ENCODE measurements at places on chromosomes 6 and 20.

DNA sequence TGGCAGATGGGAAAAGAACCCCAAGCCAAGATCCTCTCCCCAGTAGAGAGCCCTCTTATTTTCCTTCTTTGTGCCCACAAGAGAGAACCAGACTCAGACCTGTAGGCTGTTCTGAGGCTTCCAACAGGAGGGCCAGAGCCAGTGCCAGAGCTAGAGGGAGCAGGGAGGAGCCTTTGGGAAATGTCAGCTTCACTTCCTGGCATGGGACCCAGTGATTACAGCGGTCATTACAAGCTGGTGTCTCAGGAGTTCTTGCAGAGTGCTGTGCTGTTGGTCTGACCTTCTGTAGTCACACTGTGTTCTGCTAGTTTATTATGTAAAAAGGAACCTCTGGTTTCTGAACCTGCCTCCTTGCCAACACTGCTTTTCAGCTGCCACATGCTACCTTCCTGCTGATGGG is 38.9 kb downstream of the STK35 start:
- no peak for DNase-seq

- DNase-seq = no peak
Observed at GRCh38 chr6:137727216-137727765, 139.8 kb upstream of the TNFAIP3 start.

DNA sequence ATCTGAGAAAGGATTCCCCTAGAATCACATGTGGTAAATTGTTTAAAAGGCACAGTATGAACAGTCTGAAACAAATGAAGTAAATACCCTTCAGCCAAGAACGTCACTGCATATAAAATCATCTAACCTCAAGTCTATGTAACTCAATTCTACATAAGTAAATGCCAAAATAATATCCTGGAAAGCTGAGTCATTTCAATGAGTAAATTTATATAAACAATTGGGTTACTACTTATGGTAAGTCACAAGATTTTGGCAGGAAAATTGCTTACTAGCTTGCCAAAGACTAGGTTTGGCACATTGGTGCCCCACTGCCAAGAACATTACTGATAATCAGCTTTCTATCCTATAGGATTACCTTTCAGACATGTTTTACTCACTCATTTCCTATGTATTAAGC is 8.4 kb downstream of the GMDS start:
- DNase-seq = no peak

DNA sequence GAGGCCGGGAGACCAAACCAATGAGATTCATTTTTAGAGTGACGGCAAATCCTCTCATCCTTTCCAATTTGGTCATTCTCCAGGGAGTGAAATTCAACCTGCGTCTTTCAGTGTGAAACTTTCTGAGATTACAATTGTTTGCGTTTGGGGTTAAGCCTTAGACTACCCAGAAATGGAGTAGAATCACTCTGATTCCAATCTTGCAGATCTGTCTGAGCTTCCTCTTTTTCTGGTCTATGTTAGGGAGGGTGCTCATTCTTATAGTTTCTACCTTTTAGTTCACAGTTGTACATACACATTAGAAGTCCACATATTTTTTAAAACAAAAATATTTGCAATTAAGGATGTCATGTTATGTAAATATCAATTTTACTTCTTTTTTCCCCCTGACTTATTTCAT is 183.0 kb upstream of the PHACTR1 start:
- DNase-seq = no peak

- no peak for DNase-seq
Observed at GRCh38 chr6:164184410-164184809, 769.9 kb downstream of the QKI start.

- DNase-seq = no peak
Observed at GRCh38 chr20:10218536-10219451, at the start of gene SNAP25. Gene SNAP25 (plus strand): TSS chr20:10218830. CDS start chr20:10275492, 56,662 bp downstream.

- no peak for DNase-seq
Observed at GRCh38 chr6:11640486-11640885, 102.9 kb downstream of the TMEM170B start.

GRCh38 chr20:23541776-23542175 is 26.5 kb downstream of the CST9L start:
- DNase-seq = no peak

DNA sequence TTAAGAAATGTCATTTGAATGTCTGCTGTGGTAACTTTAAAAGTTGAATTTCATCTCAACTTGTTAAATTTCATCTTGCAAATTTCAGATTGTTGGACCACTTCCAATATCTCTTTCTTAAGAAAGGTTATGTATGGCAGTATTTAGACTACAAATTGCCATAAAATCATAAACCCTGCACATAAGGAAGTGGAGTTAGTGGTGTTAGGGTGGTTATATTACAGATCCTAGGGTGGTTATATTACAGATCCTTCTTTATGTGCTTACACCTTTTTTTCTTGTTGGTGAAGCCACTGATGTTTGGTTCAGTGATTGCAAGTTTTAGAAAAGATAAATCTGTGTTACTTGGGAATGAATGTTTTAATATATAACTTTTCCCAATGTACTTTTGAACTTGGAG is 9.0 kb downstream of the DSE start:
- no peak for DNase-seq

DNA sequence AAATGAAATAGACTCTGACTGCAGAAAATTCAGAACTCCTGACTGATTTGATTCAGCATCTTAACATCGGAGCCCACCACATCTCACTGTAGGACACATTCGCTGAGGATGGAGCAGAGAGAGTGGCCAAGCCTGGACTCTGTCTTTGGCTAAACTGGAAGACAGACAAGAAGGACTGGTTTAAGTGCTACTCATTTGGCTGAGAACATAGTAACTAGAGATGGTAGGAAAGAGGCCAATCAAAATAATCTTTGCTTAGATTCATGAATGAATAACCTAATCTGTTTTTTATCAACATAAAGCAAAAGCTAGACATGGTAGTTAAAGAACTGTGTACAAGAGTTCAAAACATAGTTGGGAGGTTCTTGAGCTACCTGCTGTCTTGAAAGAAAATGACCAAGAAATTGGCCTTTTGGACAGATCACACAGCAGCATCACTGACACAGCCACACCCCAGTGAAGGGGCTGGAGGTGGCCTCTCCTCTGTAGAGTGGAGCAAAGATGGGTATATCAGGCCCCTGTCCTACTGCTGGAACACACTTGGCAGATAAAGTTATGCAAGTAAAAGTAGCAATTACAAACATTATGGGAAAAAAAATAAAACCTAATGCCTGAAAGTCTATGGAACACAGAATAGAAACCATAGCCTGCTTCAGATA is 87.1 kb upstream of the NT5E start:
- no peak for DNase-seq

DNA sequence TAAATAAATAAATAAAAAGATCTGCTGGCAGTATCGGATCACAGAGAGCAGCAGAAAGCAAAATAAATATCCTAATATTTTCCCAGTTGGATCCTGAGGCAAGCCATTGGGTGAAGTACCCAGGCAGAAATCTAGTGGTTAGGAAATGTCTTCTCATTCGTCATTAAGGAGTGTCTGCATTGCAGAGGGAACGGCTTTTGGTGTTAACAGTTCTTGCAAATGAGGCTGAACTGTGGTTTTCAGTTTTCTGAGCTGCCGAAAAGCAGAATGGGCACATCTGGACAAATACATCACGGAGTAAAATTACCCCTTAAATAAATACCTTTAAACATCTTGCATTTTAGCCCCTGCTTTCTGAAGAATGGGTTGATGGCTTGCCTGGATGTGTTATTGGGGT is 82.3 kb upstream of the MPC1 start:
- no peak for DNase-seq

- DNase-seq = peak; percentile 45
Observed at GRCh38 chr20:3710703-3711483, 1.5 kb downstream of the SIGLEC1 start.

- no peak for DNase-seq
Observed at GRCh38 chr6:91149956-91150705, 563.3 kb upstream of the MAP3K7 start.
